ENCODE measurements at places on chromosomes 1 and 21. TPM values are rescaled to one million over a fixed set of nuclear protein-coding genes. Genes with fewer than 3 reads are reported as not detected.

GRCh38 chr1:9417695-9418094 is 121.6 kb upstream of the SLC25A33 start:
- no peak for DNase-seq

- no peak for DNase-seq
Measured at GRCh38 chr1:149936992-149937705, 470 bp upstream of the MTMR11 start.

GRCh38 chr1:44829506-44830384 is 13.3 kb downstream of the PTCH2 start:
- no peak for DNase-seq

GRCh38 chr1:1984560-1985070 is 19.0 kb downstream of the CFAP74 start:
- DNase-seq: no peak

DNA sequence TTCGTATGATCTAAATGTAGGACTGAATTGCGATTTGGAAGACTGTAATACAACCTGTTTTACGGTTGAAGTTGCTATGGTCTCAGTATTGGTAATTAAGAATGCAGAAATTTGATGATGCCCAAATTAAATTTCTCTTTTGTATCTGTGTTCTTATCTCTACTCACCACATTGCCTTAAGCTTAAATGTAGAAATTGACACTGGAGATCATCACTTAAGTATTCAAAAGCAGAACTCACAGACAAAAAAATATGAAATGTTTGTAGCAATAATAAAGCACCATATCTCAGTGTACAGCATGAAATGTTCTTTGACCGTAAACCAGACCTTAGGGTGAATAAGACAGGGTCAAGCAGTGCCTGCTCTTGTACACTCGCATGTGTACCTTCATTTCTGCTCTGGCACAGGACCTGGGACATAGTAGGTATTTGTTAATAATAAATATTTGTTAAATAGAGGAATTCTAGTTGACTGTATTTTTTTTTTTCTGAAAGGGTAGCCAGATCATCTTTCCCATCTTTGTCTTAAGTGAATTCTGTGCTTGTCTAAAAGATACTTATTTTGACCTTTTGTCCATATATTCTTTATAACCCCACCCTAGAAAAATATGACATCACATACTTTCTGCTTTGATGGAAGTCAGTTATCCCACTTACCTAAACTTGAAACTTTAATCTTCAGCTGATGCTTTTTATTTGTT is 1.5 kb downstream of the CDC7 start:
- DNase-seq: no peak

GRCh38 chr1:245444945-245445344 is 290.2 kb downstream of the KIF26B start:
- no peak for DNase-seq

- no peak for DNase-seq
Measured at GRCh38 chr1:51516649-51517158, 2.4 kb downstream of the EPS15 start.

GRCh38 chr1:219903353-219903871 is 24.9 kb downstream of the SLC30A10 start:
- DNase-seq: no peak

DNA sequence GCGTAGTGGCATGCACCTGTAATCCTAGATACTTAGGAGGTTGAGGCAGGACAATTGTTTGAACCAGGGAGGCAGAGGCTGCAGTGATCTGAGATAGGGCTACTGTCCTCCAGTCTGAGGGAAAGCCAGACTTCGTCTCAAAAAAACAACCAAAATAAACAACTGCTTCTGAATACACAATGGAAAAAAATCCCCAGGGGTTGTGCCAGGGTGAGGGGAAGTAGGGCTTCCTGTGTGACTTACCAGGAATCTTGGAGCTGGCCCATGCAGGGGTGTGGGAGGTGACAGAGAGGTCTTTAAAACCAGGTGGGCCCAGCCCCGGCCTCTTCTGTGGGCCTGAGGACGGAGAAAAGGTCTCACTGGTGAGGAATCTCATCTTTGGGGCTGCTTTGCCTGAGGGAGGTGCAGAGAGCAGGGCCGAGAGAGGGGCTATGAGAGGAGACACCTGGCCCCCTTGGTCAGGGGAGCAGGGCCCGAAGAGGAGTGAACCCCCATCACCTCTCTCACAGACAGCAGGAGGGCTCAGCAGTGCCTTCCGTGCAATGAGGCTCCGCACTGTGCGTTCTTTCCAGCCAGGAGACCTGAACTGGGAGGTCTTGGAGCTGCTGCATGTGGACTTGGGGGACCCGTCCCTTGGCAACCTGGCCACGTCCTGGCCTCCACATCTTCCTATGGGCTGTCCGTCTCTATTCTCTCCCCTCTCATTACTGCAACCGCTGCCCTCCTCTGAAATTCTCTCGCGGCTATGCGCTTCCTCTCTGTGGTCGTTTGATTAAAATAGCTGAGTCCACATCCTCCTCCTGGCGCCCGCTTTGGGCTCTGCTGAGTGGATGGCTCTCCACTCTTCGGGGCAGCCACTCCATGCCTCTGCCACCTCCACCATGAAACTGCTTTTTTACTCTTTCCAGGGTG is 10.7 kb downstream of the PLA2G5 start:
- DNase-seq: no peak

DNA sequence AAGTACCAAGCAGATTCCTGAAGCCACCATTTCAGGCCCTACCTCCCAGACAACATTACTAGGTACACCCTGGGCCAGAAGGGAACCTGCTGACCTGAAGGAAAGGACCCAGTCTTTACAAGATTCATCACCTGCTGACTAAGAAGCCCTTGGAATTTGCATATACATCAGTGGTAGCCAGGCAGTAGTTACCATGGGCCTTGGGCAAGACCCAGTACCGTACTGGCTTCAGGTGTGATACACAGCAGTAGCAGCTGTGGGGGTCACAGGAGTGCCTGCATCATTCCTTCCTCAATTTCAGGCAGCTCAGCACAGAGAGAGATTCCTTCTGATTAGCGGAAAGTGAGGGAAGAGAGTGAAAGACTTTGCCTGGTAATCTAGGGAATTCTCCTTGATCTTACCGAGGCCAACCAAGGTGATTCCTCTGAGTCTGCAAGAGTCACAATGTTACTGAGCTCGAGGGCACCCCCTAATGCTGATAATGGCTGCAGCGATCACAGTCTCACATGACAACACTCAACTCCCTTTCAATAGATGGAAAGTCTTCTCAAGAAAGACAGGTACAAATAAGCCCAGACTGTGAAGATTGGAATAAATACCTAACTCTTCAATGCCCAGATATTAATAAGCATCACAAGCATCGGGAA is 22.0 kb upstream of the UHMK1 start:
- no peak for DNase-seq

GRCh38 chr1:50193002-50193401 is 84.3 kb downstream of the ELAVL4 start:
- DNase-seq: no peak

GRCh38 chr1:162954824-162955223 is 93.8 kb upstream of the CCDC190 start:
- DNase-seq: no peak

DNA sequence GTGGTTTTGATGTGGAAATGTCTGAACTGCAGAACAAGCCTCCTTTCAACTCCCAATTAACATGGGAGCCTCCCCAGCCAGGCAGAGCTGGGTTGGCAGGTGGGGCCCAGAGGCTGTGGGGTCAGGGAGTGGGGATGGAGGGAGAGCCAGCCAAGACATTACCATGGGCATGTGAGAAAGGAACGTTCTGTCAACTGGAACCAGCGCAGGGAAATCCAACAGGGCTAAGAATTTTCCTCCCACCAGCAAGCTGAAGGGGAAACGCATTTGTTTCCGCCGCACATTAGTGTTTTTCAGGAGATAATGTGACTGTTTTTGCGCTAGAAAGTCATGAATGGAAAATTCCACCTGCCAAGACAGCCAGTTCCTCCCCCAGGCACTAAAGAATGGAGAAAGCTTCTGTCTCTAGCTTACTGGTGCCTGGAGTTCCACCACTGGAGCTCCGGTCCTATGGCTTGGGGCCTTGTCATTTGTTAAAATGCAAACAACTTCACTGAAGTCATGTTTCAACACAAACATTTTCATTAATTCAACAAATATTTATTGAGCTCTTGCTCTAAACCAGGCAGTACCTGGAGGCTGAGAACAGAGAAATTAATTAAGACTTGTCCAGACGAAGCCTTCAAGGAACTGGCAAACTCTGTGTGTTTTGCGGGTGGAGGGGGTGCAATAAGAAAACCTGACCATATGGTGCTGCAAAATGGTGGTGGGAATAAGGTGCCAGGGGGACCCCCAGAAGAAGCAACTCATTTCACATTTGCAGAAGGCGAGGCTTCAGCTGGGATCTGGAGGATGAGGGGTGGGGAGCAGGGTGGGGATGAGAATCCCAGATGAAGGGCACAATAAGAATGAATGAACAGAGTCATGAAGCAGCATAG is 305.1 kb downstream of the MATN1 start:
- DNase-seq: no peak

DNA sequence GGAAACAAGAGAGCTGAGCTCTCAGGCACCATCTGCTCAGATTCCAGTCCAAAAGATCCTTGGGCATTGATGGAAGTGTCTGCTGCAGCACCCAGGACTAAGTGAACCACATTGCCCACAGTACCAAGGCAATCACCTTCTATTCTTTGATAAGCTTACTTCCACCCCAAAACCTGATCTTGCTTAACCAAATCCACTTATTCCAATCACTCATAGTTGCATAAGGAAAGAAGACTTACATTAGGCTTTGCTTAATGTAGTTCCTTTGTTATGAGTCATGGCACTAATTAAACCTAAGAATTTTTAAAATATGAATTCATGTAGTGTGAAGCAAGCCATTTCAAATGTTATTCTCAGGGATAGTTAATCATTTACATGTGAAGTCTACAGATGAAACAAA is 84.5 kb downstream of the UCHL5 start:
- DNase-seq: no peak

GRCh38 chr1:85576266-85576641 is 4.3 kb upstream of the CCN1 start:
- DNase-seq: no peak

DNA sequence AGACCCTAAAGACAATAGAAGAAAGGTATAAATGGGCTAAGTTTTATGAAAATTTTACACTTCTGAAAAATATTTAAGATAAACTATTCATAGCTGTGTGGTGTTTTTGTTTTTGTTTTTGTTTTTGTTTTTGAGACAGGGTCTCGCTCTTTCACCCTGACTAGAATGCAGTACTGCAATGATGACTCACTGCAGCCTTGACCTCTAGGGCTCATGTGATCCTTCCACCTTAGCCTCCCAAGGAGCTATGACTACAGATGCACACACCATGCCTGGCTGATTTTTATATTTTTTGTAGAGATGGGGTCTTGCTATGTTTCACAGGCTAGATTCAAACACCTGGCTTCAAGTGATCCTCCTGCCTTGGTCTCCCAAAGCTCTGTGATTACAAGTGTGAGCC is 66.6 kb downstream of the PUM1 start:
- DNase-seq: no peak

GRCh38 chr1:92709738-92710137 is 75.2 kb downstream of the EVI5 start:
- DNase-seq: no peak

- DNase-seq: no peak
Measured at GRCh38 chr1:46315669-46316403, 12.3 kb downstream of the UQCRH start.

GRCh38 chr1:207644852-207645634 is at the start of gene CR1L:
Gene CR1L (plus strand): TSS chr1:207645133. CDS start chr1:207645234, 101 bp downstream.
- no peak for DNase-seq

DNA sequence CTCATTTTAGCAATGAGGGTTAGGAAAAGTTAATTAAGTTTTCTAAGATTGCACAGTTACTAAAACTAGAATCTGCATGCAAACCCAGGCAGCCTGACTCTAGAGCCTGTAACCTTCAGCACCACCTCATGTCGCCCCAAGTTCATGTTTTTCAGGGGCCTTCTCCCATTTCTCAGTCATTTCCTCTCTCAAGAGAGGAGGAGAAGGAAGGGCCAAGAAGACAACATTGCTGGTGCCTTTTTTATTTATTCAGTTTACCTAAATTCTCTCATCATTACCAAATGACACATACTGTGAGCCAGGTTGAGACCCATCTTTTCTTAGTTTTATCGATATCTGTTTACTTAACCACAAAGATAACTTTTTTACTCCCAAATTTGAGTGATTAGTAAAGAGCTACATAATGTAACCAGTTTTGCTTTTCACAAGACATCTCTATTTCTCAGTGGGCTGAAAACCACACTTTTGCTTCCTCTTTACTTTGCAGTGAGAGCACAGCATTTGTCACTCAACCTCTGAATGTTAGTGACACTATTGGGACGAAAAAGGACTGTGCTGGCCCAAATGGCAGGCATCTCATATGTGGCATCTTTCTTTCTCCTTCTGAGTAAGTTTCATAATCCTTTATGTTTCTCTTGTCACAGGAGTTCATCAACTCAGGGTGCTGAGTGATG is at the start of gene CD101:
Gene CD101, plus strand, starts transcription at position 507 of the 674 bp plus-strand sequence. Its CDS starts 58 bp downstream, at position 565.
- DNase-seq: no peak

- no peak for DNase-seq
Measured at GRCh38 chr1:192762265-192762664, 46.6 kb upstream of the RGS2 start.

DNA sequence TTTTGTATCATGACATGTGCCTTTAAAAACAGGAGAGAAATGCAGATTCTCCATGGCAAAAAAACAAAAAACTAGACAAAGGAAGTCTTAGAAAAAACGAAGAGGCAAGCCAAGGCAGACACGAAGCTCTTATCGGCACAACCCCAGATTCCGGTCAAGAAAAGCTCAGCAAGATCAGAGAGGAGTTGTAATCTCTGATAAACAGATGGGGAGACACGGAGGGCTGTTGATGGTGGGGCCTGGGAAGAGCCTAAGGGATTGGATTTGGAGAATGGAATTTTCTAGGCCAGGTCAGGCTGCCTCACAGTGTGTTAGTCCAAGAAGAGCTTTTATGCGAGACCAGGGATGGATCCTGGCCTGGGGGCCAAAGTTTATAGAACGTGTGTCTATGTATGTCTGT is 96.2 kb upstream of the AKT3 start:
- DNase-seq: no peak

DNA sequence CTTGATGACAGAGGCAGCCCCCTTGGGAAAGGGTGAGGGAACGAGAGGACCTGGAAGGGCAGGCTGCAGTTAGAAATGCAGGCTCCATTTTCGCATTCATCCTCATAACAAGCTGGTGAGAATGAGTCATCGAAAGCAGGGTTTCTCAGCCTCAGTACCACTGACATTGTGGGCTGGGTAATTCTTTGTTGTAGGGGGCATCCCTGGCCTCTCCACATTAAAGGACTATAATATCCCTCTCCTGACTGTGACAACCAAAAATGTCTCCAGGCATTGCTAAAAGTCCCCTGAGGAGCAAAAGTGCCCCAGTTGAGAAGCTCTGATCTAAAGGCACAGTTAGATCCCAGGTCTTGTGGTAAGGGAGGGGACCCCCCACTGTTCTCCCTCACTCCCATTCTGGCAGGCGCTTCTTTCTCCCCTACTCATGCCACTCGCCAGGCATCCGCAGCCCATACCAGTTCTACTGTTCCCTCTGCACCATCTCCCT is 20.4 kb downstream of the KCNN3 start:
- no peak for DNase-seq

SHISA4 gene
- 9.8 TPM for total RNA-seq

KIAA0319L gene
- 72.5 TPM for total RNA-seq

C4BPB gene
- total RNA-seq: 0.47 TPM

RPE65 gene
- not detected for total RNA-seq

SLAMF6 gene
- total RNA-seq: not detected

GNG12 gene
- total RNA-seq: 40.5 TPM

FAM78B gene
- 0.16 TPM for total RNA-seq
